ENCODE measurements at places on chromosomes 13 and 19.

DNA sequence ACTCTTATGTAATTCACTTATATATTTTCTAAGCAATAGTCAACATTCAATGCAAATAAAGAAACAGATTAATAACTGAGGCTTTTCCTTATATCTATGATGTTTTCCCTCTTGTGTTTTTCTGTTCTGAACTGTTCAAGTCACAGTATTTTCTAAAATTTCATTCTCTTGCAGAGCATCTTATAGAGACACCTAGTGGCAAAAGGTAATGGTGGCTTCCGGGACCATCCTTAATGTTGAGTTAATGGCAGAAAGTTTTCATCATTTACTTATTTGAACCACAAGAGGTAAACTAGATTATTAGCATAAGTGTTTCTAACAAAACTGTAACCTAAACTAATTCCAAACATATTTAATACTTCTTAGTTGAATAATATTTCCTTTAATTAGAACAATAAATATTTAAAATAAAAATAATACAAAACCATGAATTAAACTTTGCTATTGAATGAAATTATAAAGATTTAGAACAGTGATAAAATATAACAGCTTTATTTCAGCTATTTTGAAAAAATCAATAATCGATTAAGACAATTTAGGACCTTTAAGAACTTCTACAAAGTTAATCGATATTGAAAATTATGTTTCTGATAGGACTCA is 1.7 kb upstream of the SLITRK5 start:
- peak; percentile 9 for DNase-seq

GRCh38 chr13:103297083-103297482 is 230.9 kb upstream of the SLC10A2 start:
- no peak for DNase-seq

DNA sequence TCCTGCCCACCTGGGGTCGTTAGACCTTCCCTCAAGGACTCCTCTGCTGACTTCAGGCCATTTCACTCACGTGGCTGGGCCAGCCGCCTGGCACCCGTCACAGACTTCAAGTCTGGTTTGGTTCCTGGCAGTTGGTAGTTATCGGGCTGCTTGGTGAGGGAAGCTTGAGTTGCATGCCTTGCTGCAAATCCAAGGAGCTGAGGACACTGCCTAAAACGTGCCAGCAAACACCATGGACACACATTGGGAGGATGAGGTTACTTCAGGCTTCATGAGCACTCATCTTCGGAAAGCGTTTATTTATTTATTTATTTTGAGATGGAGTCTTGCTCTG is 2.6 kb downstream of the GPI start:
- no peak for DNase-seq

GRCh38 chr19:56142087-56142787 is 1.1 kb downstream of the ZNF444 start:
- DNase-seq: no peak

GRCh38 chr19:43524922-43525835 is 1.8 kb downstream of the ETHE1 start:
- DNase-seq: peak; percentile 38

GRCh38 chr13:50948601-50949000 is 39.0 kb downstream of the RNASEH2B start:
- DNase-seq: no peak

DNA sequence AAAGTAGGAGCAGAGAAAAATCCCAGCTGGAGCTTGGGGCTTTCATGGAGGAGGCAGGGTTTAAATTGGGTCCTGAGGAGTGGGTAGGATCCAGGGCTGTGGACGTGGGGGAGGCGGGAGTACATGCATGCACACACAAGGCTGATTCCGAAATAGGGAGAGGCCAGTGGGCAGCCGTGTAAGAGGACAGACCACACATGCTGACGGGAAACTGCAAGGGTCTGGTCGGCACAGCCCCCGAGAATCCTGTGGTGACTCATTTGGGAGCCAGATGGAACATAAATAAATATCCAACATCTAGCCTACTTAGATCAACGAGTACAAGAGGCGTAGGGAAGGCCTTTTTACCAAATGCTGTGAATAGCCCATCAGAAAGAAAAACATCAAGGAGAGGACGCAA is 216.3 kb upstream of the ZNF507 start:
- no peak for DNase-seq

DNA sequence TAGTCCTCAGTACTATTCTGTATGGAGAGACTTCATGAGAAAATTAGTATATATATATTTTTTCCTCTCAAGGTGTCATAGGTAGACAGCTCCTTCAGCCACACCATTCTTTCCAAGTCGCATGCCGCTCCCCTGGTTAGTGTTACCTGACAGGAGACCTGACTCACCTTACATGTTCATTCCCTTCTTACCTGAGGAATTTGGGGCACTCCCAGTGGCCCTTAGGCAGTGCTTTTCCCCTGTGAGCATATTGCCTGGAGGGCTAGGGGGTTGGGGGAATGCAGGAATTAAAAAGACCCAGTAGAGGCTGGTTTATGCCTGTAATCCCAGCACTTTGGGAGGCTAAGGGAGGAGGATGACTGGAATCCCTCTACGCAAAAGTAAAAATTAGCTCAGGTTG is 9.0 kb upstream of the ACTN4 start:
- no peak for DNase-seq

DNA sequence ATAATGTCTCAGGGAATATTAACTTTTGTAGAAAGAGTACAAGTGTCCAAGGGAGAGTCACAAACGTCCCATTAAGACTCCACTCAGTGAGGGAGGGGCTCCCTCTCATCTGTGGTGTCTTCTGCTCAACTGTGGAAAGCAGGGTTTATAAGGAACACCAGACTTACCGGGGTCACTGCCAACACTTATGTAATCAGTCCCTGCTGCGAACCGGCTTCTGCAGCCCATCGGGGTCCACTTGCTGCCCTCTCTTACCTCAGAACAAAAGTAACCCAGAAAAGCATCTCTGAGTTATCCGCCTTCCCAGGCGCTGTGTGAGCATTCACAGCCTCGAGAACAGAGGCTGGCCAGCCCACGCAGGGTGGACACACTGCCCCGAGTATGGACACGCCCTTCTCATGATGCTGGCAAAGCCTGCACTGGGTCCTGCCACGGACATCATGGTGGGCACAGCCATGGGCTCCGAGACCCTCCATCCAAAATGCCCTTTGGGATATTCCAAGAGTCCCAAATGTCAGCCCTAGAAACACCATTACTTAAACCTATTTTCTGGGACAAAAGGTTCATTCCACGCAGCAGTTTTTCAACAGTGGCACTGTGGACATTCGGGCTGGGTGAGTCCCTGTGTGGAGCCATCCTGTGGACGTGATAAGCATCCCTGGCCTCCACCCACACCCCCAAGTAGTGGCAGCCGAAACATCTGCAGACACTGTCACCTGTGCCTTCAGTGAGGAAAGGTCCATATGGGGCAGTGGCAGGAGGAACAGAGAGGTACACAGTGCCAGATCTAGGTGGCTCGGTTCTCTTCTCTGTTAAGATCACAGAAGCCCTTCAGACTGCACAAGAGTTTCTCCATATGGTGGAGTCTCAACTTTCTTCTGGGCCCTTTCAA is 63.9 kb downstream of the STK24 start:
- DNase-seq: no peak

All from stimulated activated naive CD8-positive, alpha-beta T cell treated with anti-CD3 and anti-CD28 coated beads, Interleukin-15, amount 100 ng/mL, for 72 hours (primary cell).